GM10248 (cell line): ENCODE measurements at places on chromosomes 7 and 10.

- no peak for DNase-seq
These were observed 4.8 kb downstream of the FGFR2 start for GRCh38 chr10:121593281-121594075.

DNA sequence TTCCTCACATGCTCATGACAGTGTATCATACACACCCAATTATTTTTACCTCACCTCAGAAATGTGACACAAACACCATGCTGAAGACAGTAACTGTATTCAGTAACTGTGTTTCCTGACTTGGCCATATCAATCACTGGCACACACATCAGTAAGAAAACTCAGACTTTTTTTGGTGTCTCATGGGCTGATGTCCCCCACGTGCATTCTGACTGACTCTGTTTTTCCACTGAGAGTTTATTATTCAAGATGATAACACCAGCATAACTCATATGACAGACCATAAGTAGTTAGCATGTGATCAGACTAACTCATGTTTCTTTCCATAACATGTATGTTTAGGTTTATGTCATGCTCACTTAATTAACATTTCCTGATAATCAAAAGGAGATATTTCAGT, 124.8 kb downstream of the CD36 start:
- DNase-seq, result no peak

GRCh38 chr10:8240861-8241260, 186.4 kb downstream of the GATA3 start:
- DNase-seq, result no peak

DNA sequence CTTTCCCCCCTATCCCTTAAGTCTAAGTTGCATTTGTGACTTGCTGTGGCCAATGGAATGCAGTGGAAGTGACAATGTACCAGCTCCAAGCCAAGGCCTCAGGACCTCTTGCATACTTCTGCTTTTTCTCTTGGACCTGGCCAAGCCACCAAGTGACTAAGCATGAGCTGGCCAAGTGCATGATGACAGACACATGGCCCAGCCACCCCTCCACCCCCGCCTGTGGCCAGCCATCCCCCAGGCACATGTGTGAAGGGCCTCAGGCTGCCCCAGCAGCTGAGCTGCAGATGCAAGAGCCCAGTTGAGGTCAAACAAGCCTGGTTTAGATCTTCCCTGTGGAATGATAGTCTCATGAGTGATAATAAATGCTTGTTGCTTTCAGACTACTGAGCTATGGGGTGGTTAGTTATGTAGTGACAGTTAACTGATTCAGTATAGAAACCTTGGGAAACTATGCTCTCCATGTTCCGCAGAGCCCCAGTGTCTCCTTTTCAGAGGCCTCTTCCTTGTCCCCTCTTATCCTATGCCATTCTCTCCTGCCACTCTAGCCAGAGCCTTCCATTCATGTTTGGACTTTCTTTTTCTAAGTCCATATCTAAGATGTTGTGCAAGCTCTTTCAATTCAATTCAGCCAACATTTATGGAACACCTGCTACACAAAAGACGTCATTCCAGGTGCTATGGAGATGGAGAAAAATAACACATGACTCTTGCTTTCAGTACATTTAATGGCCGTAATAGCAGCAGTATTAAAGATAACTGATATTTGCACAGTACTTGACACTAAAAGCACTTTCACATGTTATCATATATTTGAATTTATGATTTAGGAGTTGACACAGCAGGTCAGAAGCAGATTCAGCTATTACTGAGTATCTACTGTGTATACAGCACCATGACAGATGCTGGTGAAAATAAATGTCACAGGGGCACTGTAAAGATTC, 55.5 kb upstream of the LOXL4 start:
- DNase-seq, result no peak

DNA sequence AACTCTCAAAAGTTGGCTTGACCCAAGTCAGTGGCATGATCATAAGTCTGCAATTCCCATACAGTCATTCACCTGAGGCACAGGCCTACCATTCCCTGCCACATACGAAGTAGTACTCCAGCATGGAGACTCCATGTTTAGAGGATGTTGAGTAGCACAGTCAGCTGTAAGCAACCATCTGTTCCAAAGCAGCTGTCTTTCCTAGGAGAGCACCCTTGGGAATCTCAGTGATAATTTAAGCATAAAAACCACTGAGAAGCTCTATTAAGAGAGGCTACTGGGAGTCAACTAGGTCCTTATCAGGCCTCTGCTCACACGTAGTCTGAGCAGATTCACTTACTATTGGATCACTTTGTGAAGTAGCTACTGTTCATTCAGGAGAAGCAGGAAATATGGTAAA, 61.6 kb upstream of the UNC5B start:
- no peak for DNase-seq

DNA sequence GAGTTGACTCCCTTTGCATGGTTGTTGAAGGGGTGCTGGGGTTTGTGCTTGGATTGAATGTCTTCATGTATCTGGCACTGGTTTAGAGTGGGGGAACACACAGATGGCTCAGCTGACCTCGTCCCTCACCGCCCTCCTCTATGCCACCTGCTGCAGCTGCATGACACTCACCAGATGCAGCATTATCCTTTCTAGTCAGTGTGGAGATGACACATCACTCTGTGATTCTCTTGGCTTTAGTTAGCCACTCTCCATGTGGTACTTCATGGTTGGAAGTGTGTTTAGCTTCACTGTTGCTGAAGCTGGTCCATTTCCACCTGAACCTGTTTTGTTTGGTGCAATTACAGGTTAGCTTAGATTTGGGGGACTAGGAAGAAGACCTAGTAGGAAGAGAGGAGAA, 56.3 kb upstream of the BMPER start:
- DNase-seq, result no peak

DNA sequence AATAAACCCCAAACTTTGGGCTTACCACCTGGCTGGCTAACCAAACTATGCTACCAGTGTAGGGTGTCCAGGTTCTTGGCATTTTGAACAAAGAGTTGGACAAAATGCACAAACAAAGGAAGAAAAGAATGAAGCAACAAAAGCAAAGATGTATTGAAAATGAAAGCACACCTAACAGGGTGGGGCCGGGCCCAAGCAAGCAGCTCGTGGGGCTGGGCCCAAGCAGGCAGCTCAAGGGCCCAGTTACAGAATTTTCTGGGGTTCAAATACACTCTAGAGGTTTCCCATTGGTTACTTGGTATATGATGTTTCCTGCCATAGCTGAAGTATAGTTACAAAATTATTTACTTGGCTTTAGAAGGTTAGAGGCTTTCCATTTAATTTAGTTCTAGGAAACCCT, 15.7 kb downstream of the ACADSB start:
- DNase-seq, result no peak

DNA sequence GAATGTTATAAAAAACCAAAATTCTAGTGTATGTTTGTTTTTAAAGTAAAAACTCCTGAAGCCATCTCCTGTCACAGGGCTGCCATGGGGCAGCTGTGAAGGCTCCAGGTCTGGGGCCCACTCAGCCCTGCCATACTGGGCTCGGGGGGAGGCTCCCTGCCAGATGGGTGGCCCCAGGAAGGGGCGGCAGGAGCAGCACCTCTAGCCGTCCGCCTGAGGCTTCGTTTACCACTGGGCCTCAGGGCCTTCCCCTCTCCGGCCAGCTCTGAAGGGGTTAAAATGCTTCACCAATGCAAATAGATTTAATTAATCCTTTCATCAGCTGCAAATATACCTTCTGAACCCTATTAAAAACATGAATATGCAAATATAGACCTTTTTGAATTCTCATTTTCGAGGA, 139.0 kb downstream of the ELFN1 start:
- DNase-seq, result no peak

- no peak for DNase-seq
These were observed 208.8 kb downstream of the KCNMA1 start for GRCh38 chr10:77428691-77429395.

- DNase-seq, result no peak
These were observed 16.0 kb downstream of the PAPSS2 start for GRCh38 chr10:87675396-87676376.

DNA sequence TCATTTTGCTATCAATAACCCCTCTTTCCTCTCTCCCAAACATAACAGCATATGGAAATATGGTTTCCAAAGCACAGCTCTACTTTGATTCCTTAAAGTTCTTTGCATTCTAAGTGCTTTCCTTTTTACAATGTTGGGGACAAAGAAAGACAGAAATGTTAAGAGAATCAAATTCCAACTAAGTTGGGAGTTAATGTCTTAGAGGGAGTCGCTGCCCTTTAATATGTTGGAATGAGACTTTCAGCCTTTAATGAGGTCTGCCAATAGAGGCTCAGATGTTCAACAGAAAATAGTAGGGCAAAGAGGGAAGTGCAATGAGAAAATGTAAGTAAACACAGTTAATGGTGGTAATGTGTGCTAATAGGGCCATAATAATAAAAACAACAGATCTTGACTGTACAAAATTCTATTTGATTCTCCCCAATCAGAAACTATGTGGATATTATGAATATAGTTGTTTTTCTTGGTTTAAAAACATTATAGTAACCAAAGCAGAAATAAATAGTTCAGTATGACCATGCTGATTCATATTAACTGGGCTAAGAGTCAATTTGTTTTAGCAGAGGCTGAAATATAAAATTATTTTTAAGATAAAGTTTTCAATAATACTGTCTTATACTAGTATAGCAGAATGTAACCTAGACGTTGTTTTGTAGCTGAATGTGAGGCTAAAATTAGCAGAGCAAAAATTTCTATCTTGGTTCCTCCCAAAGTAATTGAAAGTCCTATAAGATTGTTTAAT, 10.3 kb downstream of the HYCC1 start:
- no peak for DNase-seq
